ENCODE measurements at places on chromosomes 12 and 14.
A peak's percentile ranks its signal among the peaks of the same experiment; 100 is the strongest.

DNA sequence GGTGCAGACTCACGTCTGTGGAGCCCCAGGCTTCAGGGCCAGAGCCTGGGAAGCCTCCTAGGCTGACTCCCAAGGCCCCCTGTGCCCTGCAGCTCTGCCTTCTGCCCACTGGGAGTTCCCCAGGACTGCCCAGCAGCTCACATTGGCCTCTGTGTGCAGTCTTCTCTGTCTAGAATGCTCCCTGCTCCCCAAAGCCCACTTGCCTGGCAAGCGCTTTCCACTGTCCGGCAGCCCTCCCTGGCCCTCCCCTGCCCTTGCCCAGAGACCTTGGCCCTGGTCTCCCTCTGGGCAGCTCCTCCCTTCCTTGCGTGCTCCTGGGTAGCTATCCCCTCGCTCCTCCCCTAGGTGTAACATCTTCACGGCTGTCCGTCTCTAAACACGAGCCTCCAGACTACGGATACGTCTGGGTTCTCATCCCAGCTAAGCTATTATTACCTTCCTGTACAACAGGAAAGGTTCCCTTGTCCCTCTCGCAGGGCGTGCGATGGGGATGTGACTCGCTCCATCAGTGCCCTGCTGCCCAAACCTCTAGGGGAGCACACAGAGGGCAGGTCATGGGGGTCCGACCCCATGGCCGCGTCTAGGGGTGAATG, 325.5 kb upstream of the RTL1 start:
- no peak for DNase-seq

GRCh38 chr14:72916174-72916573, 10.1 kb upstream of the DCAF4 start:
- DNase-seq: no peak

DNA sequence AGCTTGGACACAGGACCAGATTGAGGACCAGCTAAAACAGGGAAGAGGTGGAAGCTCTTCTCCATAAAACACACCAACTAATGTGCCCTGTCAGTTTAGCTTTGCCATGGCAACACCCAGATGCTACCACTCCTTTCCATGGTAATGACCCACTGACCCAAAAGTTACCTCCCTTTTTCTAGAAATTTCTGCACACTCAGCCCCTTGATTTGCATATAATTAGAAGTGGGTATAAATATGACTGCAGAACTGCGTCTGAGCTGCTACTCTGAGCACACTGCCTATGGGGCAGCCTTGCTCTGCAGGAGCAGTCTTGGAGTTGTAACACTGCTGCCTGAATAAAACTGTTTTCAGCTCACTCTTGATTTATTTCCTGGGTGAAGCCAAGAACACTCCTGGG, 3.2 kb upstream of the TDG start:
- DNase-seq: no peak

DNA sequence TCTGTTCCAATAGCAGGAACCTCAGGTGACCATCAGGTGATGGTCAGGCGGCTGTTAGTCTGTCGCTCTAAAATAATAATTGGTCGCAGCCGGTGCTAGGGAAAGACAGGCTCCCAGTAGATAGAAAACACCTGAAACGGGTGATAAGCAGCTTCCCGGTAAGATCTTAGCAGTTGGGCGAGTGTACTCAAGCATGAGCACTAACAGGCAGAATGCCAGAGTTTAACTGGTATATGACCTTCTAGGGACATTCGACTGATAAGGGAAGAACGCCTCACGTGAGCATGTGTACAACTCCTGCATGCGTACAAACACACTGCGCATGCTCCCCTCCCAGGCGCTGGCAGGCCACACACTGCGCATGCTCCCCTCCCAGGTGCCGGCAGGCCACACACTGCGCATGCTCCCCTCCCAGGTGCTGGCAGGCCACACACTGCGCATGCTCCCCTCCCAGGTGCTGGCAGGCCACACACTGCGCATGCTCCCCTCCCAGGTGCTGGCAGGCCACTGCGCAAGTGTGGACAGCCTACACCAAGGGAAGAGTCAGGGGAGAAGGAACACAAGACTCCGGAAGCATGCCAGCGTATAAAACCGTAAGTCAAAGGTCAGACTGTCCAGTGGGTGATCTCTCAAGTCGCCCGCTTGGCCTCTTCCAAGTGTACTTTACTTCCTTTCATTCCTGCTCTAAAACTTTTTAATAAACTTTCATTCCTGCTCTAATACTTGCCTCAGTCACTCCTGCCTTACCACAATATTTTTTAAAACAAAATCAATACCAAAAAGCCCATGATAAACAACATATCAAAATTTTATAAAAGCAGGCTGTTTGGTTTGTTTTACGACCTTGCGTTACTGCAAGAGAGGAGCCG, 24.5 kb downstream of the GPRC5D start:
- peak; percentile 44 for DNase-seq

GRCh38 chr12:88393017-88393767, 187.1 kb downstream of the KITLG start:
- no peak for DNase-seq

DNA sequence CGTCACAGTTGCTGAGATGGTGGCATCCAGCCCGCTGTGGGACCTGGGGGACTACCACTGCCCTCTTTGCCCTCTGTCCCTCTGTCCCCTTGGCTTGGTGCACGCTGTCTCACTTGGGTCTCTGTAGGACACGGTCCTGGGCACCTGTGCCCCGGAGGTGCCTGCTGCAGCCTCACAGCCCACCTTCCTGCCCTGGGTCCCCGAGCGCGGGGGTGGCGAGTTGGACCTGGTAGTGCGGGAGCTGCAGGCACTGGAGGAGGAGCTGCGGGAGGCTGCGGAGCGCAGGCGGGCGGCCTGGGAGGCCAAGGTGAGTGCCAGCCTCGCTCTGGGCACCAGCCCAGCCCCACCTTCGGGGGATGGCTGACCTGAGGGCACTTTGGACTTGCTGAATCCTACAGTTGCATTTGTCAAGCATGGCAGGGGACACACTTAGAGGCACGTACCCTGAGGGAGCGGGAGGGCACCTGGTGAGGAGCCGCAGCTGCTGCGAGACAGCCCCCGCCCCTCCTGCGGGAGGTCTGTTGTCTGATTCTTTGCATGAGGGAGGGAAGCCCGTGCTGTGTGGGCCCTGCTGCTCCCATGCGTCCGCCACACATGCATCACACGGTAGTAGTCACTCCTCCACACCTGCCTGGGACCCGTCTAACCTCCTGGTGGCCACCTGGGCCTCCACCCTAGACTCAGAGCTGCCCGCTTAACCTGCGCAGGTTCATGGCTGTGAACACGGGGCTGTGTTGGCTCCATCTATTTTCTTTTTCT, 6.8 kb downstream of the TEDC1 start:
- no peak for DNase-seq

- DNase-seq: no peak
Observed at GRCh38 chr12:54189198-54189539, 384 bp upstream of the SMUG1 start.

DNA sequence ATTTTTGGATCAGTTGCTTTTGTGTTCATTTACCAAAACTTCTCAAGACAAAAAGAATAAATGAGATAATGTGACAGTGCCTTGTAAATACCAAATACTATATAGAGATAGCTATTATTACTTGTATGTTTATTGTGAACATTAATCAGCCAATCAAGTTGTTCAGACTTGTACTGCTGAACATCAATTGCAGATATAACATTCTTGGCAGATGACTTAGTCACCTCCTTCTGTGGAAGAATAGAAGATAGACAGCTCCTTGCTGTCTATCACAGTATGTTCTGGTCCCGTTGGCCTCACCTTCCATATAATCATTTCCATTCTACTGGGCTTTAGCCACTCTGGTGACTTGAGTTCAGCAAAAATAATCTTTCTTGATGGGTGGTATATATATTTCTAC, 30.1 kb downstream of the PSEN1 start:
- DNase-seq: no peak

DNA sequence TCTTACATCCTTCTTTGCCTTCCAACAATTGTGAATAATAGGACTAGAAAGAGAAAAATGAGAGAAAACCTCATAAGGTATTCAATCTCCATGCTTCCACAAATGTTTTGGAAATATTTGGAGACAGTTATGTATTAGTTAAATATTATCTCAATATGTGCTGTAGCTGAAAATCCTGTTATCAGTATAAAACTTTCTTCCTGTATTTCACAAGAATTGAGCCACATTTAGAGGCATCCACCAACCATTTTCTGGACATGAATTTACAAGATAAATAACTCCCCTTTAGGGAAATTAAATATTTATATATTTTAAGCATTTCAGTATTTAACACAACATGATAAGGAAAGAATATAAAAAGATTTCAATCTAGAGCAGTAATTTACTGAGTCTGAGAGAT, 200.3 kb downstream of the GPHN start:
- no peak for DNase-seq

DNA sequence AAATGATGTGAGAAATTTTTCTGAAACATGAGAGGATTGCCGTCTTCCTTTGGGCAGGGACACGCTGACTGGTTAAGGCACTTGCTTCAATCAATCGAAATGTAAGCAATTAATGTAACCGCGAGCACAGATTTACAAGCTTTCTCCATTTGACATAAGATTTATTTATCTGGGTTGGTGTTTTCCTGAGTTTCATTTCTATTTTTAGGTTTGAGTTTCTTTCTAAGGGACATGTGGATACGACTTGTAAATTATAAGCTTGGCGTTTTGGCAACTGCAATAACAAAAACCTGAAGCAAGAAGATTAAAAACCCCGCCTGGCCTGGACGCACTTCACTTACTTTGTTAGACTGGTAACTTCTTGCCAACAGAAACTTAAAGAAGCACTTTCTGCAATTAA, 20.3 kb upstream of the SINHCAF start:
- no peak for DNase-seq

DNA sequence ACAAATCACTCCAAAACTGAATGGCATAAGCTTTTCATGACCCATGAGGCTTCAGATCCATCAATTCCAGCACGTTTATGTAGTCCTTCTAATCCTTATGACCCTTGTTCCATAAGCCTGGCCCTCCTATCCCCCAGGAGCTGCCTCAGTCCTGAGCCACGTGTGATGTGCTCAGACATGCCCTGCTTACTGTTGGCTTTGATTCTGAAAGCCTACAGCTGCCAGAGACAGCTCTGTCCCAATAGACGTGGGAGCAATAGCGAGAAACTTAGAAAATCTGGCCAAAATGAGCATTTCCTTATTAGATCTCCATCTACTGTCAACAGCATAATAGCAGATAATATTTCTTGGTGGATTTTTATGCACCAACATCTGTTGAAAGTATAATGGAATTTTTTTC, 33.2 kb downstream of the DUSP6 start:
- DNase-seq: no peak

DNA sequence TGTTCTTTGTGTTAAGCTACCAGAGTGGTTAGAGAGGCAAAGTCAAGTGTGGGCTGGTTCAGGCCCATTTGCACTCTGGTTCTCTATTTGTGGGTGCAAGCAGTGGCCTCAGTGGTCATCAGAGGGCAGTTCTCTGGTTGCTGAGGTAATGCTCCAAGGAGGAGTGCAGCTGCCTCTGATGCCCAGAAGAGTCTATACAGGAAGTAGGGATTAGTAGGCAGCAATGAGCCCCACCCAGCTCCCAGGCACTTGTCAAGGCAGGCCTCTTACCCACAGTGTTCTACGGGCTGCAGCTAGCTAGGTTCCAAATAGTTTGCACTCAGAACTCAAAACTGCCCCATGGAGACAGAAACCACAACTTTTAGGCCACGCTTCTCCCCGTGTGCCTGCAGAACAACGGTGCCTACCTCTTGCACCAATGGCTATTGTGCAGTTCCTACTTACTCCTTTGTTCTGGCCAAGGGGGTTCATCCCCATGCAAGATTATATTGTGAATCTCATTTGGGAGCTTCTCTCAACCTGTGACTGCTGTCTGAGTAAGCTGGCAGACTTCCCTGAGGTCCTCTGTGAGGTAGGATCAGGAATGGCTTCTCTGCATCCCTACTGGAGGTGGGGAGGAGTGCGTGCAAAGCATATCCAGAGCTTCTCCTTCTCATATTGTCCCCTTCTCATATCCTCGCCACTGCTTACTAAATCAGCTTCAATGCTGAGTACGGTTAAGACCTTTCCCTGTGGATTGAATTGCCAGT, 410.3 kb upstream of the LMO3 start:
- no peak for DNase-seq

DNA sequence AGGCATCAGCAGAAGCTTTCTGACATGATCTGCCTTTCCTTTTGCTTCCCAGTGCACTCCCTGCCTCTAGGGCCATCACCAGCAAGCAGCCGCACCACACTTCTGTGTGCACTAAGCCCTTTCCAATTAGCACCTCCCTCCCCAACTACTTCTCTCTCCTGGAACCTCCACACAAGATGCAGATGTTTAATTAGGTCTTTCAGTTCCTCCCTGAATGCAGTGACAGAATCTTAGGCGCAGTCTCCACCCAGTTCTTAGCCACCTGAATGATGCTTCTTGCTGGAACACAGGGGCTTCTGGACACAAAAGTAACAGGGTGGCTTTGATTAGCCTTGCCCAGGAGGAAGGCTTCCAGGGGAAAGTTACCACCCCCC, 32.9 kb downstream of the NIN start:
- DNase-seq: no peak

GRCh38 chr12:87439990-87440827, 589.0 kb downstream of the C12orf50 start:
- DNase-seq: no peak

- no peak for DNase-seq
Observed at GRCh38 chr12:101563212-101563611, 31.6 kb upstream of the MYBPC1 start.

- no peak for DNase-seq
Observed at GRCh38 chr12:88241862-88242570, 99.9 kb downstream of the TMTC3 start.

GRCh38 chr12:93166541-93167307, 211.0 kb upstream of the NUDT4 start:
- no peak for DNase-seq

GRCh38 chr14:70871863-70872677, 35.2 kb upstream of the PCNX1 start:
- no peak for DNase-seq

DNA sequence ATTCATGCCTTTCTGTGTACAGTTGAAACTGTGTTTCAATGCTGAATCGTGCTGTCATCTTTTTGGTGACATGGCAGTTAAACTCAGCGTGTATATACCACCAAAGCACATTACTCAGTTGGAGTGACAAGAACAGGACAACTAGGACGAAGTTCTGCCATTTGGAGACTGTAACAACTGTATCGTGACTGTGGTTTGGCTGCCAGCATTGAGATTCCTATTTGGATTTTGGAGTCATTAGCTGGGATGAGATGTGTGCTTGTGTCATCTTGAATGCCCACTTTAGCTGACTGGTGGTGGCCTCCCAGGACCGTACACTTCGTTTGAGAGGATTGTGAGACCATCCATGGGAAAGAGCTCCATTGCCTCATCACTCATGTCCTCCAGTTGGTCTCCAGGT, 42.9 kb downstream of the FBXL14 start:
- no peak for DNase-seq

DNA sequence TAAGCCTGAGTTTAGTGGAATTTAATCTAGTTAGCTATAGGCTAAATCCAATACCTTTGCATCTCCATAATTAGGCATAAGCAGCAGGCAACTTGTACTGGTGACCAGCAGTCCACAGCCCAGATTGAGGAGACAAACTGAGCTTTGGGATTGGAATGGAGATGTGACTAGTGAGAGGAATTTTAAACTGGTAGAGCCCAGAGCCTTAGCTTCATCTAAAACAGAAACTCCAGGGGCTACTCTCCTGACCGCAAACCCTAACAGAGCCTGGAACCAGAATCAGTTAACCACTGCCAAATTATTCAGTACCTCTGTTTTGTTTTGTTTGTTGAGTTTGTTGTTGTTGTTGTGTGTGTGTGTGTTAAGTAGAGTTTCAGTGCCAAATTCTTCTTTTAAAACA, 53.2 kb downstream of the TSPAN19 start:
- DNase-seq: no peak
